Hematopoietic multipotent progenitor cell treated with erythropoietin and hydrocortisone succinate and interleukin-3 and kit ligand, for 4 days (in vitro differentiated cells): ENCODE measurements at places on chromosomes 7 and 10.

DNA sequence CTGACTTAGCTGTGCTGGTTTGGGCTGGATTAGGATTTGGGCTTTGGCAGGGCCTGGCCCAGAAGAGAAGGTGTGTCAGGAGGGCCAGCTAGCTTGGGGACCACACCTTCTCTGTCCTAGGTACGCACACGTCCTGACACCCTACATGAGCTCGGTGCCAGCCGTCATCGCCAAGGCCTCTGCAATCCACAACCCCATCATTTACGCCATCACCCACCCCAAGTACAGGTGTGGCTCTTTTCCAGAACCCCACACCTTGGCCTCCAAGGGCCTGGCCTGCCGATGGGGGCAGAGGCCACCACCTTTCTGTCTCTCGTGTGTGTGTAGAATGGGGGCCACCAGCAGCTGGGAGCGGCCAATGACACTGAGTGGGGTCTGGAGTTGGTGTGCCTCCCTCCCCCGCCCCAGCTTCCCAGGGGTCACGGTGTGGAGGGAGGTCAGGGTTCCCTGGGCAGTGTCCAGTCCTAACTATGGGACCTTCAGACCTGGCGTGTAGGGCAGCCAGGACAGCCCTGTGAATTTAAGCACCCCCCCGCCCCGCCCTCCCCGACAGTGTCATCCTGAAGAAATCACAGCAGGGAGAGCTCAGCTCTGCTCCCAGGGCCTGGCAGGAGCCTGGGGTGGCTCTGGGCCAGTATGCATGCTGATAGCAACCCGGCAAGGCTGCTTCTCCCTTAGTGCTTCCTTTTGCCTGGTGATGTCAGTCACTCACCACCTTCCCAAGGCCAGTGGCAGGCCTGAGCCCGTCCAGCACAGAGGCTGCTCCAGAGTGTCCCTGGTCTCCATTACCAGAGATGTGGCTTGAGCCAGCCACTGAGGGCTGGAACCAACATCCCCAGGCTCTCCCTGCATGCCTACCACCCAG is 6.9 kb upstream of the LDB3 start:
- DNase-seq = no peak

DNA sequence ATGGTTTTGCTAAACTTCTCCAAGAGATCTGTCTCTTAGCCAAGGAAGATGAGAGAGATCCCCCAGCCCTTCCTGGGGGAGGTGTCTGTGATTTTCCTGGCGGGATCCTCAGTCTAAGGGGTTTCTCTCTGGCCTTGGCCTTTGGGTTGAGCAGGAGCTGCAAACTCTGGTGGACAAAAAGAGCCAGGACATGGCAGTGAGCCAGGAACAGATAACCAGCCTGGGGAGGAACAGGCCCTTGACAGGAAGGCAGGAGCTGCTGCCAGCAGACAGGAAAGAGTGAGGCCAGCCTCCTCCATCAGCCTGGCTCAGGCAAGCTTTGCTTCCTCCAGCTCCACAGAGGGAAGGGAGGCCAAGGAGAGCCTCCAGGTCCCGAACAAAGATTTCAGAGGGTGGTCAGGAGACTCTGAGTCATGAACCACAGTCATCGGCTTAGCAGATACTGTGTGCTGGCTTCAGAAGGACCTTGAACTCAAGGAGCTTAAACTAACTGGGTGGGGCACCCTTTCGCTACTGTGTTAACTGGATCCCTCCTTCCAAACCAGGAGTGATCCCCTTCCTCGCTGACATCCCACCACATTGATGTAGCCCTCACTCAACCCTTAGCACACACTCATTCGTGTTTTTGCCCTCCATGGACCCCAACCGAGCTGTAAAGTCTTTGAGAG is 34.7 kb downstream of the DDIT4 start:
- DNase-seq = peak; percentile 90

DNA sequence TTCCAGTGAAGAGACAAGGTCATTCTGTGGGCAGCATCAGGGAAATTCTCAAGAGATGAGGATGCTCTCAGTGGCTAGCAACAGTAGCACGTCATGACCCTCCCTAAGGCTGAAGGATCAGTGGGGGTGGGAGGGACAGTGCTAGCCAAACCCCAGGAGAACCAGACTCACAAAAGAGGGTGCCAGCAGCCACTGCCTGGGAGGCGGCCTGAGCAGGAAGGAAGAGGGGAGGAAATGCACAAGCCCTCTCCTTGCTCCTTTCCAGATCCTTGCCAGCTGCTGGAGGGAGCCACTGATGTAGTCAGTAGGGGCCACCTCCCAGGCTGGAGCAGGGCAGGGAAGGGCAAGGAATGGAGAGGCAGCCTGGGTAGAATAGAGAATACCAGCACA is 302.7 kb downstream of the RPS24 start:
- no peak for DNase-seq

GRCh38 chr7:124515106-124515830 is 250.3 kb downstream of the GPR37 start:
- no peak for DNase-seq

GRCh38 chr7:136016649-136017395 is 39.7 kb upstream of the MTPN start:
- DNase-seq = no peak

GRCh38 chr10:43461950-43462349 is 25.0 kb downstream of the ZNF487 start:
- DNase-seq = peak; percentile 94

- DNase-seq = no peak
These were observed 169.1 kb upstream of the CELF2 start for GRCh38 chr10:10848488-10849111.

GRCh38 chr7:51078653-51079052 is 238.0 kb downstream of the COBL start:
- DNase-seq = no peak

DNA sequence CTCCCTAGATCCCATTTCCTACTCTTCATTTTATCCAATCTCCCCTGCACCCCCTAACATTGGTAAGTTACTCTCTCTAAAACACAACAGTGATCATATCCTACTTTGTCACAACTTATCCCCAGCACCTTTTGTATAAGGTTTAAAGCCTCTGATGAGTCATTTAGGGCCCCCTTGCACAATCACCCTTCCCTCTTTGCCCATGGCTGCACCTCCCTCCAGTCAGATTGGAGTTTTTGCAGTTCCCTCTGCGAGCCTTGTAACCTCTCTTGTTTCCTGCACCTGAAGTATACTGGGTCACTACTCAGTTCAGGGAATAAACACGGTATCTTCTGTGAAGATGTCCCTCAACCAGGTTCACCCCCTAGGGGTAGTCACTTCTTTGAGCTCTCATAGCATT is 55.9 kb upstream of the ADRB1 start:
- DNase-seq = peak; percentile 56

DNA sequence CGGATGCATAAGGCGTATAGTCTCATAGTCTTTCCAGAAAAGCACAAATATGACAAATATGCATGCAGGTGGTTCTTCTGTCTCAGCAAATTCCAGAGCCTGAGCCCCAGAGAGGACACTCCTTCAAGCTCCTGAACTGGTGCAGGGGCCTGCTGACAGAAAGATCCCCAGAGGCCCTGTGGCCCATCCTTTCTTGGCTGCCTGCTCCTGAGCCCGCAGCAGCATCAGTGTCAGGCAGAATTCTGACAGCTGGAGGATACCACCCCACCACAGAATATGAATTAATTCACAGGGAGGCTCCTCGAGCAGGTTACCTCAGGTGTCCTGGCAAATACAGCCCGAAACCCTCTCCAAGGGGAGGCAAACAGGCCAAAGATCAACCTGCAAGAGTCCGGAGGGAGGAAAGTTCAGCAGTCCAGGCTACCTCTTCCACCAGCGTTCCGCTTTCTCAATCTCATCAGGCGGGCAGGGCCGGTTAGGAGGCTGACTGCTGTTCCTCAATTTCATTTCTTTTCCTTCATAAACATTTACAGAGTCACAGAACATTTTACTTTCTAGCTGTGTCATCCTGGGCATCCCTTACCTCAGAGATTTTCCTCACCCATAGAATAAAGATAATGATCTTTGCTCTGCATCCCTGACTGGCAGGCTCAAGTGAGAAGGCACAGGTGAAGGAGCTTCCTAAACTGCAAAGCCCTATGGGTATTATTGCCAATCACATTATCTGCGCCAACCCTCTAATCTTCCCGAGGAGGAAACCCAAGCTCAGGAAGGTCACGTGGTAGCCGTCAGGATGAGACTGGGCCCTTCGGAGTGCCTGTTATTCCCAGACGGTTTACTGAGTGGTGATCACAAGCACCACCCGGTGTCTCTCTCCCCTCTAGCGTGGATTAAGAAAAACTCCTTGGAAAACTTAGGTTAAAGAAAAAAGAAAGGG is 1.4 kb downstream of the DNAJB12 start:
- no peak for DNase-seq

- no peak for DNase-seq
These were observed 60.8 kb upstream of the ITGA8 start for GRCh38 chr10:15780353-15781135.

GRCh38 chr10:61635932-61636331 is 26.8 kb upstream of the CABCOCO1 start:
- DNase-seq = no peak

- peak; percentile 94 for DNase-seq
These were observed 57.4 kb downstream of the CHST15 start for GRCh38 chr10:124035928-124036558.

DNA sequence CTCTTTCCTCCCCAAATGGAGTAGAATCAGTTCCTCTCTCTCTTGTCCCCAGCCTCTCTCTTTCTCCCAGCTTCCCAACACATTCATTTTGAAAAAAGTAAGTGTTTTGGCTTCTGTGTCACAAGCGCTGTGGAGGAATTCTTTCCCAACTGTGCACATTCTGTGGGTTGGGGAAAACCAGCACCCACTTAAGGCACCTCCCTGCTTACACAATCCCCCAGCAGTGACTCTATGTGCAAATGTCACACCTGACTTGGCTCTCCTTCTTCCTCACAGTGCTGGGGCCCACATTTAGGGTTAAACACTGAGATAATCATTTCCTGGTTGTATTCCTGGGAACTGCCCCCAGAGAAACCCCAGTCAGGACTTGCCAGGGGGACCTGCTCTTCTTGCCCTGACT is 358.1 kb upstream of the ZNF32 start:
- DNase-seq = no peak

DNA sequence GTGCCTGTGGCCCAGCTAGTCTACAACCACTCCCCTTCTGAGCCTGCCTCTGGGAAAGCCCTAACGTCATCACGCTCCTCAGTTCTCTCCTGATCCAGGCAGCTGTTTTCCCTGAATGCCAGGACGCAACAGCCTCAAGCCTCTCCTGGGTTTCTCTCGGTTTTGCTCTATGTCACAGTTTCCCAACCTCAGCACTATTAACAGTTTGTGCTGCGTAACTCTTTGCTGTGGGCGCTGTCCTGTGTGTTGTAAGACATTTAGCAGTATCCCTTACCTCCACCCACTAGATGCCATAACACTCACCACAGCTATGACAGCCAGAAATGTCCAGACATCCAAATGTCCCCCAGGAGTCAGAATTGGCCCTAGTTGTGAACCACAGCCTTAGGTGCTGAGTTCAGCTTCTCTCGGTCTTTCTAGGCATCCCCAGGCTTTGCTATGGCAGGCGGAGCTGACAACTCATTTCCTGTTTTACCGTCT is 226.3 kb upstream of the NPVF start:
- peak; percentile 3 for DNase-seq

- no peak for DNase-seq
These were observed 23.7 kb downstream of the CREM start for GRCh38 chr10:35150308-35150707.

- peak; percentile 72 for DNase-seq
These were observed 55.6 kb upstream of the PNLIP start for GRCh38 chr10:116490028-116490662.

- peak; percentile 50 for DNase-seq
These were observed 6.6 kb downstream of the AASS start for GRCh38 chr7:122137251-122138077.

GRCh38 chr10:5476918-5477525 is 22.3 kb downstream of the CALML5 start:
- DNase-seq = no peak

DNA sequence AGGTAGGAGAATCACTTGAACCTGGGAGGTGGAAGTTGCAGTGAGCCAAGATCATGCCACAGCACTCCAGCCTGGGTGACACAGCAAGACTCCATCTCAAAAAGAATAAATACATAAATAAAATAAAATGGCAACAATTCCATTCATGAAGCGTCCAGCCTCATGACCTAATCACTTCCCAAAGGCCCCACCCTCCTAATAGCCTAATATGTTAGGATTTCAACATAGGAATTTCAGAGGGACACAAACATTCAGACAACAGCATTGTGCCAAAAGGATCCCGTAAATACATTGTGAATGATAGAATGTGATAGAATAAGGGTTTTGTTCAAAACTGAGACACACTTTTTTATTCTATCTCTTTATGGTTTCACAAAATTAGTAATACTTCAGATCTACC is 90.3 kb downstream of the FAM107B start:
- no peak for DNase-seq

DNA sequence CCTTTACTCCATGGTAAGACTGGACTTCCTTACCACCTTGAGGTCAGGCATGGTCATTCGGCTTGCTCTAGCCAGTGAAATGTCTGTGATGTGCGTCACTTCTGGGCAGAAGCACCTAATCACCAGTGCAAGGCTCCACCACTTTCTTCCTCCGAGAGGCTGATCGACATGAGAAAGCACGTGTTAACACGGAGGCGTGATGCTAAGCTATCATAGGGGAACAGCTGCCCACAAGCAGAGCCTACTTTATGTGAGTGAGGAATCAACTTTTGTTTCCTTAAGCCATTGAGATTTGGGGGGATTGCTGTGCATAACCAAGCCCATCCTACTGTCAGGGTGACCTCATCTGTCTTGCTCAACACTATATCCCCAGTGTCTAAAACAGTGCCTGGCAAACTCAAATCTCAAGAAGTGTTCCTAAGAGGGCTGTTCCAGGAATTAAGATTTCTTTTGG is 23.1 kb upstream of the SAR1A start:
- DNase-seq = no peak

DNA sequence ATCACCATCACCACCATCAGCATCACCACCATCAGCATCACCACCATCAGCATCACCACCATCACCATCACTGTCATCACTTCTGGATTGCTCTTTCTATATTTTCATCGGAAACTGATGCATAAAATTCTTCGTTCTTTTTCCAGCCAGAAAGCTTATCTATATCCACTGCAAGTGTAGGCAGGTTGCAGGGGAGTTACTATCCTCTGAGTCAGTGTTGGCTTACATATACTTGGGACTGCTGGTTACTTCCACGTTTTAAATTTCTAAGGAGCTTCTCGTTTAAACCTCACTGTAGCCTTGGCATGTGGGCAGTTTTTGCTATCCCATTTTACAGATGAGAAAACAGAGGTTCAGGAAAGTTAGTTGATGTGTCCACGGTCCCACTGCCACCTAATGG is 66.1 kb downstream of the FOXL3 start:
- DNase-seq = no peak

- peak; percentile 18 for DNase-seq
These were observed 106.0 kb upstream of the PDCD4 start for GRCh38 chr10:110765513-110766319.
